ENCODE measurements at places on chromosomes 4 and X.

- DNase-seq, result no peak
These were observed 34.8 kb downstream of the LIN54 start for GRCh38 chr4:82975792-82976191.

DNA sequence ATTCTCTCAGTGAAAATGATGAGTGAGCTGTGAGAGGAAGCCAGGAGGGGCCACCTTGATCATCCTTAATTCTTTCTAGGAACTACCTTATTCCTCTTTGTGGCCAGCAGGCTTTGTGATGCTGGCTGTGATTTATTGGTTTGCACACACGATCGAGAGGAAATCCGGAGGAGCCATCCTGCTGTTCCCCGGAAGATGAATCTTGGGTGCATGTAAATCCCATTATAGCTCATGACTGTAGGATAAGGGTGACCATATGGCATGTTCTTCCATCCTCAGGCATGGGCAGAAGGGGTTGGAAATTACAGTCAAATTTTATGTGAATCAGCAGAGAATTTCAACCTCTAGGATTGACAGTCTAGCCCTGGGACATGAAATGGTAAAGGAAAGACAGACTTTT is 254.5 kb downstream of the UNC5C start:
- DNase-seq, result no peak

DNA sequence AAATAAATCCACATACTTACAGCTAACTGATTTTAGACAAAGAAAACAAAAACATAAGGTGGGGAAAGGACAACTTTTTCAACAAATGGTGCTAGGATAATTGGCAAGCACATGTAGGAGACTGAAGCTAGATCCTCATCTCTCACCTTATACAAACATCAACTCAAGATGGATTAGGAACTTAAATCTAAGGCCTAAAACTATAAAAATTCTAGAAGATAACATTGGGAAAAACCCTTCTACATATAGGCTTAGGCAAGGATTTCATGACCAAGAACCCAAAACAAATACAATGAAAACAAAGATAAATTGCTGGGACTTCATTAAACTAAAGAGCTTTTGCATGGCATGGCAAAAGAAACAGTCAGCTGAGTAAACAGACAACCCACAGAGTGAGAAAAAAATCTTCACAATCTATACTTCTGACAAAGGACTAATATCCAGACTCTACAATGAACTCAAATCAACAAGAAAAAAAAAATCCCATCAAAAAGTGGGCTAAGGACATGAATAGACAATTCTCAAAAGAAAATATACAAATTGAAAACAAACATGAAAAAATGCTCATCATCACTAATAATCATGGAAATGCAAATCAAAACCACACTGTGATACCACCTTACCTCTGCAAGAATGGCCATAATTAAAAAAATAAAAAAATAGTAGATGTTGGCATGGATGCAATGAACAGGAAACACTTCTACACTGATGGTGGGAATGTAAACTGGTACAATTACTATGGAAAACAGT is 14.1 kb upstream of the AFP start:
- DNase-seq, result no peak

DNA sequence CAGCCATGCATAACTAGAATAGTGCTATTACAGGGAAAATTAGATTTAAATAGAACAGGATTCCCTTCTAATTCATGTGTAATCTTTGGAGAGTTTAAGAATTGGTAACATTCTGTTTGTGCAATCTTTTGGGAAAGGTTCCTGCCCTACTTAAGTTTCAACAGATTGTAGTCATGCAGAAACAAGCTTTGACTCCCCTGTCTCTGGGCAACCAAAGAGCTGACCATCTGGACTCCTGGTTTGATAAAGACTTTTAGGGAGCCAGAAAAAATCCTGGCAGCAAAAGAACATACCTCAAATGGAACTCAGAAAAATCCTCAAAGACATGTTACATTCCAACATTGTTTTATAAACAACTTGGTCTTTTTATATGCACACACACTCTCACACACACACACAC is 191.1 kb upstream of the NEIL3 start:
- DNase-seq, result no peak

DNA sequence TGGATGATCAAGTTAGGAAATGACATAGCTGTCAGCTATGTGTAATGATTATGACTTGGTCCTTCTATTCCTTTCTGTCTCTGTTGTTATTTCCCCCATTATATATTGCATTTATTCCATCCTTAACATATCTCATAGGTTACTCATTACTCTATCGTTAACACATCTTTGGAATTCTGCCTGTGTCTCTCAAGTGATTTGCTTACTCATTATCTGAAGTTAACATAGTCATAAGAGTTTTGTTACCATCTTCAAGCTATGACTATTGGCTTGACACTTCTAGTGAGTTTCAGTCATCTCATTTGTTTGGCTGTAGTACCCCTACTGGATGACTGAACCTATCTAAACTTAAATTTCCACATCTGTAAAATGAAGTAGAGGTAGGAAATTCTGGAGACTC is 286.1 kb upstream of the PPP1R2C start:
- no peak for DNase-seq

DNA sequence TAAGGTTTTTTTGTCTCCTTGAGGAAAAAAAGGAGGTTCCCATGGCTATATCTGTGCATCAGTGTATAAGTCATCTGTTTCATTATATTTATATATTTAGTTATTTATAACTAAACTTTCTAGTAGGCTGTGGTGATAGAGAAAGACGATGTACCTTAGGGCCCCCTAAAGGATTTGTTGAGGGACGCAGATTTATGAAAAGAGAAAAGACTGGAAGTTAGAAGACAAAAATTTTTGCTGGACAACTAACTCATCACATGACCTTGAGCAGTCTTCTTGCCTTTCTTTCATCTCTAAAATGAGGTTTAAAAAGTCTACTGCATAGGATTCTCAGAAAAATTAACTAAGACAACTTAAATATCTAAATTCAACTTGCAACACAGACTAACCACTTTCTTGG is 6.1 kb downstream of the GASK1B start:
- no peak for DNase-seq

All from CD4-positive, alpha-beta T cell treated with Interleukin-4 for 1 hour (primary cell).